ENCODE measurements at places on chromosomes 13 and 19. TPM values are rescaled to one million over a fixed set of nuclear protein-coding genes. Genes with fewer than 3 reads are reported as not detected.

DNA sequence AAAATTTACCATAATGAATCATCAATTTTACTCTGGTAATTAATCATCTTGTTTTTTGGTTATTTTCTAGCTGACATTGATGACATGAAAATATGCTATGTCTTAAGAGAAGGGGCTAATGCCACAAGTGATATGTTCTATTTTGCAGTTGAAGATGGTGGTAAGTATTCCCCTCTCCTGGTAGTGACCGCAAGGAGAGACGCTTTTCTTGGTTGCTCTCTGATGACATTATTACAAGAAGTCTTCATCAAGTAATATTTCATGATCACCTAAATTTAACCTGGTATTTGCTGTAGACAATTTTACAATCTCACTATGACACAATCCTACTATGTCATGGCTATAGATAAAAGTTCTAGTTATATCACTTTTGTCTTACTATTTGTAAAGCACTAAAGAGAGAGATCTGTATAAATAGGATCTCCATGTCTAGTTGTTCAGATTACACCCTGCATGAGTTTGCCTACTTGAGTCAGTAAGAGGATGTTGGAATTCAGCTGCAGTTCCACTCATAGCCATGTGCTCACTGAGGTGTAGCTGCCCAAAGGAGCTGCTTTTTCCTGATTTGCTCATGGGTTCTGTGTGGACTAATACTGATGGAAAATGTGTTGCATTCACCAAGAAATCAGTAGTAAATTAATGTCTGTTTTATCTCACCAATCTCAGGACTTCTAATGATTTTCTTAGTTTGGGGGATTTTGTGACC lies 10.9 kb downstream of the FREM2 start:
- DNase-seq: no peak

GRCh38 chr19:51173681-51174080 lies 31.6 kb downstream of the SIGLEC7 start:
- DNase-seq: no peak

DNA sequence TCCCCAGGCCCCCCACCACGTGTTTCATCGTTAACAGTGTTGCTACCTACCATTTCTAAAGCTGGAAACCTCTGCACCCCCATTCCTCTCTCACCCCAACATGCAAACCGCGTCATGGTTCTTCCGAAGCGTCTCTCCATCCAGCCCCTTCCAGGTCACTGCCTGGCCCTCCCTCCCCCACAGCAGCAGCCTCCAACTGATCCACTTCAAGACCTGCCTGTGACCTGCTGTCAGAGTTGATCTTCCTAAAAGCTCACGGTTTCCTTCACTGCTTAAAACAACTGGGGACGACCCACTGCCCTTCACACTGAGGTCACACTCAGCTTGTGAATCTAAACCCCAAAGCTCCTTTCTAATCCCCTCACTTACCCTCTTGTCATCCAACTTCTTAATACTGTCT lies 47.7 kb downstream of the STK24 start:
- no peak for DNase-seq

DNA sequence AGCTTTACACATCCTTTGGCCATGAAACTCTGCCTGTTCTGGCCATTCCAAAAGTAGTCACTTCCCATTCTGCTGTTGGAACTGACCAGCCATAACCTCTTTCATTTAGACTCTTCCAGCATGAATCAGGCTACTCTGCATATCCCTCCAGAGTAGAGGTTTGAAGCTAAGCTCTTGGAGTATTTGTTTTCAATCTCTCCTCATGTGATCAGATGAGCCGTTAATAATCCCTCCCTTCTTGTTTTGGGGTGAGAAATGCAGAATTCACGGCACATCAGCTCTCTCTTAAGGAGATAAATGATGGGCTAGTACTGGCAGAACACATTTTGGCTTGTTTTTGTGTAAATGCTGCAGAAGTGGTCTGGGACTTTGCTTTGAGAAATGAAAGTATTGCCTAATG lies 519.9 kb downstream of the PCDH17 start:
- DNase-seq: no peak

GRCh38 chr19:30402436-30403202 lies 30.4 kb downstream of the ZNF536 start:
- no peak for DNase-seq

DNA sequence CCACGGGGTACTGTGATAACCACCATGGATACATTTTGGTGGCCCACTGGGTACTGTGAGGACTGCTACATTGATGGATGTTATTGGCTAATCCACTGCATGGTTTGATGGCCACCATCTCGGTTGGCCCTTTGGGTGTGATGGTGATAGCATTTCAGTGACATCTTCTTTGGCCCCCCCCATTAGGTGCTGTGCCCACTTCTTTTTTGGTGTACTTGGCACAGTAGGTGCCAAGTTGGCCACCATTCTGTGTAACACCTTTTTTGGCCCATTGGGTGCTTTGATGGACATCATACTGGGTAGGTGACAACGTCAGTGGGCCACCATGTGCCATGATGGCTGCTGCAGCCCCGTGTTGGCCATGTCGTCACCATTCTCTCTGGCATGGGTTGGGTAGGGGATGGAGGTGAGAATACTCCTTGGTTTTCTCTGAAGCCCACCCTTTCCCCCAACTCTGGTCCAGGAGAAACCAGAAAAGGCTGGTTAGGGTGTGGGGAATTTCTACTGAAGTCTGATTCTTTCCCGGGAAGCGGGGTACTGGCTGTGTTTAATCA lies 9.2 kb downstream of the FOXA3 start:
- DNase-seq: no peak

DNA sequence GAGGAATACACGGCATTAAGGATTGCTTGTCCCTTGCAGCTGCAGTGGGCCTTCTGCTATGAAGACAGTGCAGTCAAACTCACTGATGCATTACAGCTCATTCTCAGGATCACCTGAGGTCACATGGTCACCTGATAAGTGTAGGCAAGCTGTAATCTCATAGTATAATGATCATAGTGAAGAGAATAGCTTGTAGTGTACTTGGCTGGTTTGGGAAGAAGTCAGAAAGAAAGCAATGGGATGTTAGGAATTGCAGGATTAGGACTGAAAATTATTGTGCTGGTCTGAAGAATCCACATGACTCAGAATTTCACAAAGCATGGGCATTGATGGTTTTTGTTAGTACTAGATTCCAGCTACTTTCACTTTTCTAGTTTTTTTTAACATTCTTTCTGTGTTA lies 76.7 kb downstream of the MBNL2 start:
- DNase-seq: no peak

- DNase-seq: no peak
These were observed 19.5 kb downstream of the WDFY2 start for GRCh38 chr13:51603716-51604115.

Gene GGN
- not detected for total RNA-seq

Gene GPR4
- not detected for total RNA-seq

Gene ODAD3
- total RNA-seq: not detected

Gene SPACA4
- not detected for total RNA-seq

Gene SLC15A1
- not detected for total RNA-seq
